ENCODE measurements at places on chromosomes 7 and 10. TPM values are rescaled to one million over a fixed set of nuclear protein-coding genes. Genes with fewer than 3 reads are reported as not detected.

DNA sequence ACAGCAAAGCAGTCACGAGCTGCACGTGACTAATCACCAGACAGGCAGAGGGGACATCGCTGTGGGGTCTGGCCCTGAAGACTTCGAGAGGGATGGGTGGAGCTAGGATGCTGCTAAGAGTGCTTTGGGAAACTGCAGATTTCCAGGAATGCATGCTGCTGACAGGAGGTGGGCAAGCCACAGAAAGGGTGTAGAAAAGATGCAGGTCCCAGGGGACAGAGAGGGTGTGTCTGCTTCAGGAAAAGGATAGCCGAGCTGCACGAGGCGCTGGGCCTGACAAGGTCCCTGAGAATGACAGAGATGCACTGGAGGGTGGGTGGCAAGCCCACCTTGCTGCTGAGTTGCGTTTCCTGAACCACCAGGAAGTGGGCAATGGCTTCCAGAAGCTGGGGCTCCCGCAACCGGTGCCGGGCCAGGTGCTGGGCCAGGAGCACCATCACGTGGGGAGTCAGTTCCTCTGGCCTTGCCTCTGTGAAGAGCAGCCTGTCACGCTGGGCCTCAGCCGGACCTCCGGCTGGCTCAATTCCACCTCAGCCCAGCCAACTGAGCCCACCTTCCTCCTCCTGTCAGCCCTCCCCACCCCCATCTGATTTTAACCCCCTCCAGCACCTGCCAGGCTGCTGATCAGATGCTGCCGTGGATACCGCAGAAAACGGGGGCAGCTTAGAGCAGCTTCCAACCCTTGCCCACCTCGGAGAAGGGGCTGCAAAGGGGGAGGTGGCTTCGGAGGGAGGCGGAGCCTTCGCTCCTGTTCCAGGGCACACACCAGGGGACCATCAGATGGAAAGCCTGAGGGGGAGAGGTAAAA lies 2.2 kb downstream of the FASTK start:
- DNase-seq, result no peak

GRCh38 chr7:123787220-123788007 lies 38.6 kb upstream of the WASL start:
- DNase-seq, result no peak

DNA sequence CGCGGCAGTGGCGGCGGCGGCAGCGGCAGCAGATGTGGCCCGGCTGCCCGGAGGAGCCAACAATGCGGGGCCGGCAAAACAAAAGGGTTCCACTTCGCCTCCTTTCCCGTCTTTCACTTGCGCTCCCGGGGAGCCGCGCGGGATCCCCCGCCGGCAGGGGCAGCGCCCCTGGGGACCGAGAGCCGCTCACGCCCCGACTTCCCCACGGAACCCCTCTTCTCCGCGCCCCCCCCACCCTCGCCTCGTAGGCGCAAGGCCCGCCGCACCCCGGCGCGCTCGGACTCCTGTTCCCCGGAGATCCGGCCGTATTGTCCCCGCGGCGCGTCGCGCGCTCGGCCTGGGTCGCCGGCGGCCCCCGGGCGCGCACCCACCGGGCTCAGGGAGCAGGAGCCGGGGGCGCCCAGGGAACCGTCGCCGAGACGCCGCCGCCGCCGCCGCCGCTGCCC lies 854 bp downstream of the CTBP2 start:
- DNase-seq, result no peak

DNA sequence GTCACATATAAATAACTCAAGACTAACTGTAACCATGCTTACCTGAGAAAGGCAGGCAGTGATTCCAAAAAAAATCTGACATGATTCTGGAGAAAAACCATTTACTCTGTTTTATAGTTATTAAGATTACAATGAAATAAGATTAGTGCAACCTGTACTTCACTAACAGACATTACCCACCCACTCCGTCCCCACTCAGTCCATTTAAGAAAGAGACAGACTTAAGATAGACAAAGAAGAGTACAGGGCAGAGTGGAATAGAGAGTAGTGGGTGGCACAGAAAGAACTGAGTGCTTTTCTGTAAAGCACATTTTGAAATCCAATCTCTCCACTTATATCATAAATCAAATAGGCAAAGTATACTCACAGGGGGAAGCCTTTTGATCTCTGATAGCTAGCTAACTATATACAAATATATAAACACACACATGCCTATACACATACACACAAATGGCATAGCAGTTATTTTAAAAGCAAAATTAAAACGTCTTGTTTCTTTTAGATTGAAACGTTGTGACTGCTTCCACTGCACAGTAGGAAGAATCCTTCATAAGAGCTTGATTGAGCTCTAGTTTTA lies 11.9 kb downstream of the PAXIP1 start:
- DNase-seq, result no peak

The PARP12 gene
- total RNA-seq, result 20.7 TPM

The LMOD2 gene
- total RNA-seq, result 16.2 TPM

Measured in skin of body (tissue), 3 donors.